ENCODE measurements at places on chromosomes 4 and X.

GRCh38 chr4:20666012-20666860, 34.0 kb upstream of the PACRGL start:
- DNase-seq: no peak

DNA sequence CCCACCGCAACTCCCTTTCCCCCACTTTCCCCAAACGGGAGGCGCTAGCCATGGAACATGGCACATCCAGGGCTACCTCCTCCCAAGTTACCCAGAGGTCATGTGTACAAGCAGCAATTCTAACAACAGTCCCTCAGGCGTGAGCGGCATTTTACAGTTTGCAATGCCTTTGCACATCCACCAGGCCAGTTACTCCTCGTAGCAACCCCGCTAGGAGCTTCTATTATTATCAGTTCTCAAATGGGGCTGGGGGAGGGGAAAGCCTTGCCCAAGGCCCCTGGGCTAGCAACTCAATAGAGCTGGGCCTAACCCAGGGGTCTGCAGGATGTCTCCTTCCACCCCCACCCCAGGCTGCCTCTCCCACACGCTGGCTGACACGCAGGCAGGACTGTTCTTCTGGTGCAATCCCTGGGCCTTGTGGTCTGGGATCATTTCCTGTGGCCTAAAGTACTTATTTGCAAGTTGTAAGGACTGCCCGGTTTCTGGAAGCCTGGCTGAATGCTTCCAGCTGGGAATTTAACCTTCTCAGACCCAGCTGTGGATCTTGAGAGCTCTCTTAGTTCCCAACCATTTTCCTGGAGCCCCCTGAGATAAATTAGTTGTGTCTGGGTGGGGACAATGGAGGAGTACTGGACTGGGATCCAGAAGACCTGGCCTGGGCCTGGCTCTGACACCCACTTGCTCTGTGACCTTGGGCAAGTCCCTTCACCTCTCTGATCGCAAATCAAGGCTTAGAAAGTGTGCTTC, 27.7 kb downstream of the PJA1 start:
- no peak for DNase-seq

DNA sequence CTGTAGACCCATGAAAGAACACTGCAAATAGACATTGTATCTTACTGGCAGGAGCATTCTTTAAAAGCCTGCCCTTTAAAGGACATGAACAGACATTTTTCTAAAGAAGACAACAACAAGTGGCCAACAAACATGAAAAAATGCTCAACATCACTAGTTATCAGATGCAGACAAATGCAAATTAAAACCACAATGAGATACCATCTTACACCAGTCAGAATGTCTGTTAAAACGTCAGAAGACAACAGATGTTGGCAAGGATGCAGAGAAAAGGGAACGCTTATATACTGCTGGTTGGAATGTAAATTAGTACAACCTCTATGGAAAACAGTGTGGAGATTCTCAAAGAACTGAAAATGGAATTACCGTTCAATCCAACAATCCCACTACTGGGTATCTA, 77.2 kb downstream of the ATP10D start:
- no peak for DNase-seq

GRCh38 chrX:56785442-56785841, 56.4 kb downstream of the NBDY start:
- no peak for DNase-seq

GRCh38 chrX:8141896-8142295, 29.2 kb downstream of the VCX2 start:
- DNase-seq: no peak

DNA sequence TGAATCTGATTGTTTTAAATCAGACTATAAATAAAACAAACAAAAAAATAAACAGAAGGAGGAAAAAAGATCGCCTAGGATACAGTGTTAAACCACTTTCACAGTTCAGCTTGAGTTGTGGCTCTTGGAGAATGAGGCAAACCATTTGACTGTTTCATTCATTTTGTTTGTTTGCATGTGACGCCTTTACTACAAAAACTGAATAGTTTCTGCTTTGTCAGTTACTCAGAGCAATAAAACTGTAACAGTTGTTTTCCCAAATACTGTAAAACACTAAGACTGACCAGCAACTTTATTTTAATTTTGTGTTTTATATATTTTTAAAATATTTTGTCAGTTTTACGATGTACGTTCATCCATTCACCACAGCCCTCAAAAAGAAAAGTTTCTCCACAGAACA, 214.5 kb downstream of the FBXW7 start:
- no peak for DNase-seq

- DNase-seq: no peak
Measured at GRCh38 chr4:48589098-48589445, 99.0 kb downstream of the ZAR1 start.

- DNase-seq: no peak
Measured at GRCh38 chr4:166146806-166147540, 273.9 kb downstream of the TLL1 start.

DNA sequence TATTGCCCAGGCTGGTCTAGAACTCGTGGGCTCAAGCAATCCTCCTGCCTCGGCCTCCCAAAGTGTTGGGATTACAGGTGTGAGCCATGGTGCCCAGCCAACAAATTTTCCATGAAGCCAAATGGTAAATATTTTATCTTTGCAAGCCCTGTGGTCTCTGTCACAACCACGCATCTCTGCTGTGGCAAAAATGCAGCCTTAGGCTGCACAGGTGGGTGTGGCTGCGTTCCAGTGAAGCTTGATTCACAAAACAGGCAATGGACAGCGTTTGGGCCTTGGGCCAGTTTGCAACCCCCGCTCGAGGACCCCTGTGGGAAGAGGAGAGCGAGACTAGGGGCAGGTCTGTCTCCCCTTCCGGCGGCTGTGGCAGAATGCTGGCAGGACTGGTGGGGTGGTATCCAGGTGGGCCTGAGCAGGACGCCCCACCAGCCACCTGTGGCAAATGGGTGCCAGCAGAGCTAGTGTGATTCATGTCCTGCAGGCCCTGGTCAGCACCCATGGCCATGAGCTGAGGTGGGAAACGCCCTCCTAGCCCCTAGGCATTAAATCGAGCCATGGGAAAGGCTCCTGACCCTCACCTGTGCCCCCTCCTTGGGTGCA, 19.7 kb downstream of the HTRA3 start:
- no peak for DNase-seq

DNA sequence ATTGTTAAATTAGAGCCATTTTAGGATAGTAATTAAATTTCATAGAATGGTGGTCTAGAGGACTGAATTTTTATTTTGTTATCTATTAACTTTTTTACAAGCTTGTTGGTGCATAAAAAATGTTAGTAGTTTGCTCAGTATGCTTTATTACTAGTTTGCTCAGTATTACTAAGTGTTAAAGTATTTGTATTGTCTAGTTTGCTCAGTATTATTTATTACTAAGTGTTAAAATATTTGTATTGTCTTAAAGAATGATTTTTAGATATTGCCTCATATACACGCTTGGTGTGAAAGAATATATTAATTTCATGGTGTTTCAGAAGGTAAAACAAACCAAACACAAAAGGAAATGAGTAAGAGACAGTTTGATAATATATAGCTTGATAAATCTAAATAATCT, 268.4 kb upstream of the MAGEB18 start:
- no peak for DNase-seq

- DNase-seq: peak; percentile 67
Measured at GRCh38 chrX:867966-868647, 237.5 kb downstream of the SHOX start.

- no peak for DNase-seq
Measured at GRCh38 chrX:42432552-42432951, 345.4 kb downstream of the PPP1R2C start.

DNA sequence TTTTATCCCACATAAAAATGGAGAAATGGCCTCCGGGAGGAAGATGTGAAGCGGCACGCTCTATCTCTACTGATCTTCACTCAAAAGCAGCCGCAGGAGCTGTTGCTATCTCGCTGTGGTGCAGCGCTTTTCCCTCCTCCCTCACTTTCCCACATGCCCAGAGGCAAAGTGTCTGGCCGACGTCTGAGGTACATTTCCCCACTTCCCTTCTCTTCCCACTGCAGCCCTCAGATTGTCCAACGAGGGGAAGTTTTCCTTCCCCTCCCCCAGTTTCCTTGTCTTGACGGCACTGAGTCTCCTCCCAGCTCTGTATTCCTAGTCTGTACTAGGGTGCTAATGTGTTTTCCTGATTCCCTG, 660 bp upstream of the COL25A1 start:
- no peak for DNase-seq

GRCh38 chr4:3346146-3346545, 53.3 kb downstream of the RGS12 start:
- DNase-seq: peak; percentile 77
